ENCODE measurements at places on chromosomes 6 and 20.

DNA sequence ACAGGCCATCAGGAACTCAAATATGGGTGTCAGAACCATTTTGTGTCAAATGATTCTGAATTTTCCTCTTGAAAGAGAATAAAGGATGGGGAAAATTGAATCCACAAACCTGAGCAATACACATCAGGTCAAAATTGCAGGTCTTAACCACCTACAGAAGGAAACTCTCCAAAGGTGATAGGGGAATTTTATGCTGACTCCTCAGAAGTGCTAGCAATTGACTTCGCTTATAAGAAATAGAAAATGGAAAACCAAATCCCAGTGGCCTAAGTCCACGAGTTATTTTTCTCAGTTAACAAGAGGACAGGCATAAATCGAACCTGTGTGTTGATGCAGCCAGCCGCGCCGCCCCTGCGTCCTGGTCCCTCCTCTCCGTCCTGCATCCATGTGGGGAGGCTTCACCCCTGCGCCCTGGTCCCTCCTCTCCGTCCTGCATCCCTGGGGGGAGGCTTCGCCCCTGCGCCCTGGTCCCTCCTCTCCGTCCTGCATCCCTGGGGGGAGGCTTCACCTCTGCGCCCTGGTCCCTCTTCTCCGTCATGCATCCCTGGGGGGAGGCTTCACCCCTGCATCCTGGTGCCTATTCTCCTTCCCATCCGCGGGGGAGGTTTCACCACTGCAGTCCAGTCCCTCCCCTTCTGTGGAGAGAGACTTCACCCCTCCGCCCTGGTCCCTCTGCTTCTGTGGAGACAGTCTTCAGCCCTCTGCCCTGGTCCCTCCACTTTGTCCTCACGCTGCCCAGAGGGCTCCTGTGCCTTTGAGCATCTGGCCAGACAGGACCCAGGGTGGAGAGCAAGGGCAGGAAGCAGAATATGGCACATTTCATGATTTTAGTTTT is 230.3 kb downstream of the SMOC2 start:
- DNase-seq = no peak

GRCh38 chr6:6123803-6124202 is 117.1 kb upstream of the NRN1 start:
- DNase-seq = no peak

DNA sequence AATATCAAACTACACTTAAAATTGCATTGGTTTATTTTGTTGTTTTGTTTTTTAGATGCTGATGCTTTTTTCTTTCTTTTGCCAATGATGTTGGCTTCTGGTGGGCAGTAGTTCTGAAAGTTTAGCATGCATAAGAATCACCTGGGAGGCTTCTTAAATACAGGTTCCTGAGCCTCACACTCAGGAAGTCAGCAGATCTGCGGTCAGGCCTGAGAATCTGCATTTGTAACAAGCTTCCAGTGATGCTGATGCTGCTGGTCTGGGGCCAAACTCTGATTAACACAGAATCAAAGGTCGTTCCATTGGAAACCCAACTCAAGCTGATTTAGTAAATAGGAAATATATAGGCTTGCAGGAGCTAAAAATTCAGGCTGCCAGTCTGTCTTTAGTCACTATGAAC is 412.9 kb upstream of the SPTLC3 start:
- DNase-seq = no peak

DNA sequence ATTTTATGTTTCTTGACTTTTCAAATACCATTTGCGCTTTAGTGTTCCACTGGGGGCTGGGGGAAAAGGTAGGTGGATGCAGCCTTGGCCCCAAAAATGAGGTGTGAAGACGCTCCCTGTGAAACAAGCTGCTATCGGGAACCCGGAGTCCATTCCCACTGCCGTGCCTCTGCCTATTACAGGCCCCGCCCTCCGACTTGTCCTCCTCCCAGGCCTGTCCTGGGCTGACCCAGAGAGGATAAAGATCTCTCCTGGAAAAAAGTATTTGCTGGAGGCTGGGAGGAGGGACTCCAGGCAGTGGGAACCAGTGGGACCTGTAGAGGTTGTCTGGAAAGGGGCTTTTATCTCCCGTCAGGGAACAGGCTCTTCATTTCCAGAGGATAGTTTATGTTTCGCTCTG is 215.0 kb downstream of the SLC24A3 start:
- DNase-seq = no peak

GRCh38 chr20:50528804-50529351 is 18.7 kb downstream of the PTPN1 start:
- DNase-seq = no peak

- DNase-seq = no peak
These were observed 40.7 kb downstream of the PREX1 start for GRCh38 chr20:48786951-48787705.

DNA sequence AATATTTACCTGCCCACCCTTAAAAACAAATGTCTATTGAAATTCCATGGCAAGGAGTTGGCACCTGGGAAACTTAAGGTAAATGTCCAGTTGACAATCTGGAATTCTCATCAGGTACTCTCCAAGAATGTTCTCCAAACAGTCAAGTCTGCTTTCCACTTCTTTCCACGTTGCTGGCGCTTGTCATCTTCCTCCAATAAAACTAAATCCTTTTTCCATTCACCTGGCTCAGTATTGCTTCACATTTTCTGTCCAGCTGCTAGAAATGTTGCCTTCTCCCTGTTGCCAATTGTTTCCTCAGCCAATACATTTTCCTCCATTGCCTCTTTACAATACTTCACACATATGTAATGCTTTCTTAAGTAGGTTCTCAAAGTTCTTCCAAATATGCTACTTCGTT is 1288.1 kb upstream of the MAP3K7 start:
- DNase-seq = no peak

DNA sequence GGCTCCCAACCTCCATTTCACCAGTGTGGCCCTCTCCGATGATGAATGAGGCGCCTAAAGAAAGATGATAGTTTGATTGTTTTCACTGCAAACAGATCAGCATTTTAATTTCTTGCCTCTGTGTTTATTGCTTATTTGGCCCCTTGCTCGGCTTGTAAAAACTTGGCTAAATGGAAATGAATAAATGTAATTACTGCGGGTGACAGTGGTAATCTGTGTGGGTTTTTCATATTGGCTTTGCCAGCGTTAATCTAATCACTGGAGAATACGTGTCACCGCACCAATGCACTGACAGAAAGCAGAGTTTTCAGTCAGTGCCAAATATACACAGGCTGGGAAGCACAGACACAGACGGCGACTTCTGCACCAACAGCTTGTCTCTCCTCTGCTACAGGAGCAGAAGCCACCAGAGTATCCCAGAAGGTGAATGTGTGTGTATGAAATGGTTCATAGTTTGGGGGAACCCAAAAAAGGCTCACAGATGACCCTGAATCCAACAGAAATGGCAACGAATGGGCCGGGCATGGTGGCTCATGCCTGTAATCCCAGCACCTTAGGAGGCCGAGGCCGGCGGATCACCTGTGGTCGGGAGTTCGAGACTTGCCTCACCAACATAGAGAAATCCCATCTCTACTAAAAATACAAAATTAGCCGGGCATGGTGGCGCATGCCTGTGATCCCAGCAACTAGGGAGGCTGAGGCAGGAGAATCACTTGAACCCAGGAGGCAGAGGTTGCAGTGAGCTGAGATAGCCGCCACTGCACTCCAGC is 534.0 kb downstream of the PKHD1 start:
- no peak for DNase-seq

DNA sequence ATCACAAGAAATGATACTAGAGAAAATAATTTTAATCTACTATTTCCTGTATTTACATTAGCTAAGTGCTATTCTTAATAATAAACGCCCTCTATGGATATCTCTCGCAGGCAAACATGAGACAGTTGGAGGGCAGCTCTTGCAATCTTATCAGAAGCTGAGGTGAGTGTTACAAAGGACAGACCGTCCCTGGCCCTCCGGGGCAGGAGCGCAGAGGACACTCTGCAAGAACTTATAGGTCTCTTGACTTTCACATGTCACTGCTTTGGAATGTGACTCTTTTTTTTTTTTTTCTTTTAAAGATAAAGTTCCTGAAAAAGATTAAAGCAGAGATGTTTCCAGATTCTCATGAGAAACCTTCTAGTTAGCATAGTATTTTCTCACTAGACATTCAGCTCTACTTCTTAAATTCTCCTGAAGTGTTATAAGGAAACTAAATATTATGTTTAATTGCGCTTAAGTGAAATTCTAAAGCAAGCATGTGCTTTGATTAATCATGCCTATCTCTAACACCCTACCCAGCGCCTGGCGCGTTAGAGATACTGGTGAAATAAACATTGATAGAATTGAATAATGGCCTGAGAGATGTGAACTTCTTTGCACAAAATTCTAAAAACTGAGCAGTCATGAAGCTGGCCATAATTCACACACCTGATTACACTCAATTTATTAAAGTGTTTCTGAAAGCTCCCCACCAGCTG is 57.4 kb downstream of the SYTL3 start:
- DNase-seq = no peak

- DNase-seq = no peak
These were observed 54.8 kb downstream of the PHACTR2 start for GRCh38 chr6:143732536-143732935.

GRCh38 chr20:17295991-17296390 is 69.2 kb downstream of the PCSK2 start:
- no peak for DNase-seq
